ENCODE measurements at places on chromosomes 3 and 15.

GRCh38 chr3:16667633-16668032 lies 62.4 kb upstream of the DAZL start:
- DNase-seq, result no peak

- no peak for DNase-seq
Measured at GRCh38 chr3:99576904-99577559, 61.4 kb upstream of the COL8A1 start.

- no peak for DNase-seq
Measured at GRCh38 chr3:174436367-174436766, 422.8 kb upstream of the NAALADL2 start.

GRCh38 chr3:134260987-134261386 lies 10.3 kb upstream of the RYK start:
- no peak for DNase-seq

GRCh38 chr15:97224191-97224641 lies 736.3 kb upstream of the ARRDC4 start:
- no peak for DNase-seq

- DNase-seq, result no peak
Measured at GRCh38 chr3:37346227-37347005, 172.0 kb upstream of the LRRFIP2 start.

GRCh38 chr3:169453256-169454059 lies 210.1 kb downstream of the MECOM start:
- no peak for DNase-seq

- DNase-seq, result no peak
Measured at GRCh38 chr15:45136378-45136764, 6.6 kb downstream of the DUOX1 start.

- no peak for DNase-seq
Measured at GRCh38 chr3:126527455-126528211, 3.7 kb downstream of the CHST13 start.

GRCh38 chr15:74542166-74543042 lies 1.4 kb downstream of the ARID3B start:
- no peak for DNase-seq

- no peak for DNase-seq
Measured at GRCh38 chr3:13563911-13564310, 15.0 kb downstream of the FBLN2 start.

GRCh38 chr3:109155828-109156227 lies 19.3 kb downstream of the C3orf85 start:
- no peak for DNase-seq

DNA sequence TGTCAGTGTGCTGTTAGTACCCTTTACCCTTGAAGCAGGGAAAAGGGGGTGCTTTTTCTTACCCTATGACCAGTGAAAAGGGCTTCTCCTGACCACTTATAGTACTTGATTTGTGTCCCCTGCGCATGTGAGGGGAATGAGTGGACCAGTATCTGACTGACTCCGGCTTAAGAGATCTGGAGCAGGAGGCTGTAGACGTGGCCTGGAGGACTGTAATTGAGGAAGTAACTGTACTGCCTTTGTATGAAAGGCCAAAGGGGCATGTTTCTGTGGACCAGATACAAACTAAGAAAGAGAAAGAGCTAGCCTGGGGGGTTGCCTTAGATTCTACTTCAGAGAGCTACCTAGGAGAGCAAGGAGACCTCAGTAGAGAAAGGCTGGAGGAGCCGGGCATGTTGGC lies 89.9 kb upstream of the TBL1XR1 start:
- DNase-seq, result no peak

- no peak for DNase-seq
Measured at GRCh38 chr3:40366203-40367162, 20.5 kb upstream of the ENTPD3 start.

DNA sequence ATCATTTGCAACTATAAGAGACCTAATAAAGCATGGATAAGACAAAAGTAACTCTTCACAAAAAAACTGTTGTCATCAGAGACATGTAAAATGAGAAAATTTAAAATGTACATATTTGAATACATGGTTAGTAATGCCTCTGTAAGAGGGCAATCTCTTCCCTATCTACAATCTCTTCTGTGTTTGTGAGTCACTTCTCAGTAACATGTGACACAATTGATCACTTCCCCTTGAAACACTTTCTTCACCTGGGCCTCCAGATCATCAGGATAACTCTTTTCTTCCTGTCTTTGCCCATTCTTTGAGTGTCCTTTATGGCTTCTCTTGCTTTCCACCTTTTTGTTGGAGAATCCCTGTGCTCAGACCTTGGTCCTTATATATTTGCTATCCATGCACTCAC lies 50.4 kb downstream of the TFDP2 start:
- DNase-seq, result no peak

DNA sequence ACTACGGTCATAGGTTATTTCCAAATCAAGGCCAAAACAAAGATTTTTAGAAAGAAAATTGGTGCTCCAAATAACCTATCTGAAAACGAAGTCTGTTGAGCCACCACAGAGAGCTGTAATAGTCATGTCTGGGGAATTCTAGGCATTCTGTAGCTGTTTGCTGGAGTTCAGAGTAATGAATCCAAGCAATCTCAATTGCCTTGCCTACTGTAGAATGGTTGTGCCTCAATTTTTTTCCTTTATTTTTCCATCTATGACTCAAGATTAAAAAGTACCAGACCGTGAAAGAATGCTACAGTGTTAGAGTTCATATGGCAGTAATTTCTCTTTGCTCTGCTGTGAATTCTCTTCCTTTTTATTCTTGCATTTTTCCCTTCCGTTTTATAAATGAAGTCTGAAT lies 1007.2 kb upstream of the ALCAM start:
- no peak for DNase-seq

DNA sequence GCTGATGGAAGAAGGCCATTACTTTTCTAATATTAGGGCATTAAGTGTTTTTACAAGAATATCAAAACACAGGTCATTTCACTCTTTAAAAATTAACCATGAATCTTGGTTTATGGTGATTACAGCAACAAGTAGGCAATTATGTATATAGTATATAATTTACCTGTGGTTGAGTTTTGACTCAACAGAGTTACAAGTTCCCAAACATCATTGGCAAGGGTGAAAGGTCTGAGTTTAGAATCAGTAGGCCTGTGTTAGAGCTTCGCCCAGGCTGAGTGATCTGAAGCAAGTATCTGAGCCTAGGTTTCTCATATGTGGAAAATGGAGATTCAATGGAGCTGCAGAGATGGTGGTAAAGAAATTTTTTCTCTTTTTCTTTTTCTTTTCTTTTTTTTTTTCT lies 25.1 kb upstream of the LPP start:
- no peak for DNase-seq

GRCh38 chr3:163315786-163316185 lies 1762.5 kb downstream of the SI start:
- DNase-seq, result no peak

DNA sequence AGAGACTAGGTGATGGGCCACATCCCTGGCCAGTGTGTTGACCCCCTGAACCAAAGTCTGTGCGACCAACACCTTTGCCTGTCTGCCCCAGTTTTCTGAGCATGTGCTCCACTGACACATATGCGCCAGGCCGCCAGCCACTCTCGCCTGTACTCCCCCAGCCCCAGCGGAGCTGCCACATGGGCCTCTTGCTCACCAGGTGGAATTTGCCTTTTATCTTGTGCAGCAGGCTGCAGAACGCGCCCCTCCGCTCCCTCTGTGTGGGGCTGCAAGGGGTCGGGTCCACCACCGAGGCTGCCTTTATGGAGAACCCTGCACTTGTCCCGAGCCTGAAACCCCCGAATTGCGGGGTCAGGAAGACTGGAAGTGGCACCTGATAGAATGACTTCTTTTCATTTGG lies 405.7 kb upstream of the NPAP1 start:
- no peak for DNase-seq

GRCh38 chr15:79167776-79168175 lies 77.2 kb upstream of the RASGRF1 start:
- no peak for DNase-seq

- no peak for DNase-seq
Measured at GRCh38 chr3:158102242-158103080, 3.8 kb downstream of the SHOX2 start.

DNA sequence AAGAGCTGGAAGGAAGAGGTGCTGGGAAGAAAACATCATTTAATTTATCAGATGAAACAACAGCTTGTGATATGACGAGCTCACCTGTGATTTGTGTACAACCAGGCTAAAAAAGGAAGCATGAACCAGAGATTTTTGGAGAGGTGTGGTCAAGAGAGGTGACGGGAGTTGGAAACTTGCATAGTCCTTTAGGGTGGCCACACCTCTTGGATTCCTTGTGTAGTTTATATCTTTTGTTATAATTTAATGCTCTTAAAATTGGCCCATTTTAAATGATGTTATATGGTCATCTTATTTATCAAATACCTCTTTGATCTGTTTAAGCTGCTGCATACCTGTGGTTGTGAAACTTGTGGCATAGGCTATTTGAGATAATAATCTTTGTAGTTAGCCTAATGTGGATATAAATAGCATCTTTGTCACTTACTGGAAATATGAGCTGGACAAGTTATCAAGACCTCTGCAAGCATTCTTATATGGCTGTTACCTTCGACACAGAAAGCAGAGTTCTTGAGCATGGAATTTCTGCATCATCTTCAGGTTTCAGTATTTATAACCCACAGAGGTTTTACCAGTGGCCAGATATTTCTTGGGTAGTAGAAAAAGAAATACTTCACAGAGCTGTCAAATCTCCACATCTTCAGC lies 49.1 kb downstream of the IL1RAP start:
- DNase-seq, result no peak

DNA sequence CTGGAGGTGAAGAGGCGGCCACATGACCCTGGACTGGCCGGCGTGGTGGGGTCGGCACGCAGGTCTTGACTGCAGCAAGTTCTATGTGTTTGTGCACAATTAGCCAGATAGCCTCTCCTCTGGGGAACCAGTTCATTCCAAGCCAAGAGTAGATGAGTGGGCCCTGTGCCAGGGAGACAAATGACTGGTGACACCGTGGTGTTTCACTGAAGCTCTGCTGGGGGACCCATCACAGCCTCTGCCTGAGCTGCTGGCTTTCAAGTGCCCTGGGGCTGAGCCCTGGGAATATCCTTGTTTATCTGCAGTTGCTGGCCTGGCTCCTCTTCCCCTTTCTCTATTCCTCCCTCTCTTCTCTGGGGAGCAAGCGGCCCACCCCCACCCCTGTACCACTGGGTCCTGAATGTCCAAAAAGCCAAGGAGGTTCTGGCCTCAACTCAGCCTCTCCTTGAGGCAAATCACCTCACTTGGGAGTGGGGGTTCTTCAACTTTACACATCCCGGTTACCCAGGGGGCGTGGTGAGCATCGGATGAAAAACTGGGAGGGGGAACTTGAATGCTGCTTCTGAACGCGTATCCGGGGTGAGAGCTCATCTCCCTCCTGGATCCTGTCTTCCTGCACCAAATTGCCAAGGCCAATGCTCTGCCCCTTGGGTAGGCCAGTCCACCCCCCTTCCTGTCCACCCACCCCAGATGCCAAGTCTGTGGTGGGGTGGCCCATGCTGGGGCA lies 199.6 kb upstream of the LYSMD4 start:
- no peak for DNase-seq

DNA sequence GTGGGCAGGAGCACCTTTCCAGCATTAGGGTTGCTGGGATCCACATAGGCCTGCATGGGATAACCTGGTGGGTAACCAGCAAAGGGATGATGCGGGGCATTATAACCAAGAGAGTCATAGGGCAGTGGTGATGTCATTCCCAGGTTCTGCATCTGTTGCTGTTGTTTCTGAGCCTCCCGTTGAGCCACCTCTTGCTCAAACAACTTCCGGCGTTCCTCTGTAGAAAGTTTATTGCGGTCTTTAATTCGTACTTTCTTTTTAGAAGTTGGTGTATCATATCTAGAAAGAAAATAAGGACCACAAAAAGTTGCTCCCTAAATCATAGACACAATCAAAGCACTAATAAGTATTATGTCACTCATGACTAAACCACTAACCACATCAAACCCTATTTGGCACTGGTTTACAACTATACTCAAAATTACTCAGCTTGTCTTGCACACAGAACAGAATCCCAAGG lies 77.8 kb downstream of the NBEAL2 start:
- no peak for DNase-seq

DNA sequence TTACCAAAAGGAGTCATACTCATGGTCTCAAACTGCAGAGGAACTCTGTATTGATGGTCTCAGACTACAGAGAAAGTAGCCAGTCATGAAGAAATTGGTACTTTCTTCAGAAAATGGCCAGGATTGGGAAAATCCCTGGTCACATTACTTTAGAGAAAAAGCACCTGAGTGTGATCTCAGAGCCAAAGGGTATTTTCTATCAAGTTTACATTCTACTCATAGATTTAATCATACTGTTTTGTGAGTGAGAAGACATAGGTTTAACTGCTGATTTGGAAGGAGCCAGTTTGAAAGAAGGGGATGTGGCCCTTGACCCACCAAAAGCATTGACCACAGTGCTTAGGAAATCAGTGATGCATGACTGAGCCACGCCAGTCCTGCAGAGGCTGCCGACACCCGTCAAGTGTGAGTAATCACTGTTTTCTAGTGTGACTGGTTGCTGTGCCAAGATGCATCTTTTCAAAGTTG lies 203.6 kb downstream of the AKAP13 start:
- no peak for DNase-seq

GRCh38 chr3:64799606-64800005 lies 111.8 kb upstream of the ADAMTS9 start:
- DNase-seq, result no peak

- no peak for DNase-seq
Measured at GRCh38 chr3:137172728-137173127, 214.9 kb downstream of the IL20RB start.

DNA sequence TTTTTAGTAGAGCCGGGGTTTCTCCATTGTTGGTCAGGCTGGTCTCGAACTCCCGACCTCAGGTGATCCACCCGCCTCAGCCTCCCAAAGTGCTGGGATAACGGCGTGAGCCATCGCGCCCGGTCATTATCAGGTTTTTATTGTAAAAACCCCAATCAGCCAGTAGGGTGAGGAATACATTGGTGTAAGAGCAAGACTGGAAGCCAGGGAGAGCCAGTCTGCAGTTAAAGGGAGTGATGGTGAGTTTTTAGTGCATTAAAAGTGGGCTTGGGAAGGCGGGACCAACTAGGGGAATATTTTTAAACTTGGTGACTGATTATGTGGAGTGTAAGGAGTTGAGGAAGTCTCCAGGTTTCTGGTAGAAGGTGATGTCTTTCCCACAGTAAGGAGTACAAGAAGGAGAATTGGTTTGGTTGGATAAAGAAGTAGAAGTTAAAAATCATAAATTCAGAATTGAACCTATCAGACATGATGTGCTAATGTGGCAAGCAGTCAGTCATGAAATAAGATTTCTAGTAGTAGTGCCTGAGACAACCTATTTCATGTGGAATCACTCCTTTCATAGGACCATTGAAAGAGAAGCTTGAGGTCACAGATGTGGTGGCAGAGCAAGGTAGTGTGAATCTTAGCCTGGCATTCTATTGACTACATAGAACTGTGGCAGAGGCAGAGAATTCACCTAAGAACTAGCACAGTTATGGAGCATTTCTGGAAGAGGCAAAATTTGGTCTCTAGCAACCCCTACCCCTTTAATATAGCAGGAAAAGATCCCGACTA lies 2.4 kb upstream of the DCBLD2 start:
- DNase-seq, result no peak

- DNase-seq, result no peak
Measured at GRCh38 chr15:56978898-56979662, 60.6 kb downstream of the TCF12 start.

GRCh38 chr3:168812234-168812633 lies 716.5 kb upstream of the GOLIM4 start:
- DNase-seq, result no peak
